Neural crest cell (in vitro differentiated cells): ENCODE measurements at places on chromosomes 2 and 18.

DNA sequence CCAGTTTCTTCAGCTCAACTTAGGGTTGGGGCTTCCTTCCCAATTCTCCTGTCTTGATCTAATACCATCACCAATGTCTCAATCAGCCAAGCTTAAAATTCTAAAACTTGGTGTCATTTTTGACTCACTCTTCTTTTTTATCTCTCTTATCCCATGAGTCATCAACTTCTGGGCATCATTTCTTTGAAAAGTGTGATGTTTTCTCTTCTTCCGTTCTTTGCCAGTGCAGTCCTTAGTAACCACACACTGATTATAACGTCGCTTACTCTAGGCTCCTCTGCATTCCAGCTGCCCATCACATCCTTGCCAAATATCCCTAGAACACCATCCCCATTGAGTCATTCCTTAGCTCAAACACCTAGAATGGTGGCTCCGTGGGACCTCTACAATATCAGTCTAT lies 27.4 kb upstream of the MRO start:
- DNase-seq = no peak

GRCh38 chr2:195672674-195673073 lies 15.6 kb downstream of the SLC39A10 start:
- DNase-seq = no peak

GRCh38 chr18:79941473-79942119 lies 9.9 kb downstream of the SLC66A2 start:
- DNase-seq = no peak

GRCh38 chr2:207238831-207239701 lies 73.3 kb upstream of the KLF7 start:
- DNase-seq = no peak

DNA sequence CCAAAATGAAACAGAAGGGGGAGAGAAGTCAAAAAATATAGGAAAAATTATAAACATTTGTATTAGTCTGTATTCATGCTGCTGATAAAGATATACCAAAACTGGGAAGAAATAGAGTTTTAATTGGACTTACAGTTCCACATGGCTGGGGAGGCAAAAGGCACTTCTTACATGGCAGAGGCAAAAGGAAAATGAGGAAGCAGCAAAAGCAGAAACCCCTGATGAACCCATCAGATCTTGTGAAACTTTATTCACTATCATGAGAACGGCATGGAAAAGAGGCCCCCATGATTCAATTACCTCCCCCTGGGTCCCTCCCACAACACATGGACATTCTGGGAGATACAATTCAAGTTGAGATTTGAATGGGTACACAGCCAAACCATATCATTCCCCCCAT lies 79.1 kb downstream of the ZRANB3 start:
- no peak for DNase-seq

- no peak for DNase-seq
Observed at GRCh38 chr2:232974396-232974795, 38.7 kb downstream of the NGEF start.

- DNase-seq = no peak
Observed at GRCh38 chr2:236746833-236747232, 177.2 kb downstream of the ACKR3 start.

DNA sequence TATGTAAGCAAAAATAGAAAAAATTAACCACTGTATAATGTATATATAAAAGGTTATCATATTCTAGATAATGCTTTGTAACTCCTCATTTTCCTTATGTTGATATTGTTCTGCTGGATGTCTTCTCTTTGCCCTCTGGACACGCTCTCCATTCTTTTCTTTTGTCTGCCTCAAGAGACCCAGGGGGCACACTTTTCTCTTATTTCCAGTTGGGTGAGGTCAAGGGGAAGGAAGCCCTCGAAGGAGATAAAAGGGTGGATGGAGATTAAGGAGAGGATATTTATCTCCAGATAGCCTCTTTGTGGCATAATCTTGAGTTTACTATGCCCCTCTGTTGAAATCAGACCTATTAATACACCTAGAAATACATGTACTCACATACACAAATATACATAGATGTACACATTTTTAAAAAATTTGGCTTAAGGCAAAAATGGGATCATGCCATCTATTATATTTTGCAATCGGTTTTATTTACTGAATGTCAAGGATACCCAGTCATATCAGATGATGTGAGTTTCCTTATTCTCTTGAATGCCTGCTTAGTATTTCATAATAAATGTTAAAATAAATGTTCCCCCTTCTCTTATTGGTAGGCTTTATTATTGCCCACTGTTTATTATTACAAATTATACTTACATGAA lies 65.3 kb downstream of the LCLAT1 start:
- no peak for DNase-seq

DNA sequence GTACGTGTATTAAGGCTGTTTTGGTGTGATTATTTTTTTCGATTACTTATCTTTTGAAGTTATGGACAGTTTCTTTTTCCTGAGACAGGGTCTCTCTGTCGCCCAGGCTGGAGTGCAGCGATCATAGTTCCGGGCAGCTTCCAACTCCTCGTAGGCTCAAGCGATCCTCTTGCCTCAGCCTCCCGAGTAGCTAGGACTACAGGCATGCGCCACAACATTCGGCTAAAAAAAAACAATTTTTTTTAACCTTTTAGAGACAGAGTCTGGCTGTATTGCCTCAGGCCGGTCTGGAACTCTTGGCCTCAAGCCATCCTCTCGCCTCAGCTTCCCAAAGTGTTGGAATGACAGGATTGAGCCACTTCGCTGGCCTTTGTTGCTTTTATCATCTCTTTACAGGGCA lies 945 bp downstream of the HAT1 start:
- peak; percentile 1 for DNase-seq

- no peak for DNase-seq
Observed at GRCh38 chr2:150674283-150674682, 186.8 kb upstream of the RND3 start.

DNA sequence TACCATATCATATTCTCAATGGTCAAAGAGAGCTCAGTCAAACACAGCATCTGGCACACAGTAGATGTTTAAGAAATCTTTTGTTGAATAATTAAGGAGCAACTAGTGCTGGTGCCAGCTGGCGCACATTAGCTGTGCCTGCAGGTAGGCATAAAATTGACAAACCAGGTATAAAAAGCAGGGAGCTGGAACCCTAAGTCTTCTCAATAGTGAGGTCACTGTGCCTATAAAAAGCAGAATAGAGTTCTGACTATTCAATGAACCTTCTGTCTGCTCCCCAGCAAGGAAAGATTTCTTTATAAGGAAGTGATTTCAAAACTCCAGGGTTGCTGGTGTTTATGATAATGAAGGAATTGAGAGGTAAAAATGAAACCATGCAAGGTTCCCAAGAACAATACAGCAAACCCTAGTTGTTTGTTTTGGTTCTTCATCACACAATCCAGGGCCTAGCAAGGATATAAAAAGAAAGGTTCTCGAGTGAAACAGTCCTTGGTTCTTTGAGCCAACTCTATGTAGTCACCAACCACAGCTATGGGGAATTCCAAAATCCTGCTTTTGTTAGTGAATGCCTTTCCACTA lies 76.1 kb downstream of the THADA start:
- no peak for DNase-seq

GRCh38 chr2:221001381-221001801 lies 570.7 kb downstream of the EPHA4 start:
- DNase-seq = no peak

- no peak for DNase-seq
Observed at GRCh38 chr18:25223899-25224886, 127.8 kb downstream of the ZNF521 start.

GRCh38 chr2:237299906-237300305 lies 114.1 kb downstream of the COL6A3 start:
- DNase-seq = no peak

GRCh38 chr2:18045230-18045629 lies 166.8 kb downstream of the KCNS3 start:
- no peak for DNase-seq

DNA sequence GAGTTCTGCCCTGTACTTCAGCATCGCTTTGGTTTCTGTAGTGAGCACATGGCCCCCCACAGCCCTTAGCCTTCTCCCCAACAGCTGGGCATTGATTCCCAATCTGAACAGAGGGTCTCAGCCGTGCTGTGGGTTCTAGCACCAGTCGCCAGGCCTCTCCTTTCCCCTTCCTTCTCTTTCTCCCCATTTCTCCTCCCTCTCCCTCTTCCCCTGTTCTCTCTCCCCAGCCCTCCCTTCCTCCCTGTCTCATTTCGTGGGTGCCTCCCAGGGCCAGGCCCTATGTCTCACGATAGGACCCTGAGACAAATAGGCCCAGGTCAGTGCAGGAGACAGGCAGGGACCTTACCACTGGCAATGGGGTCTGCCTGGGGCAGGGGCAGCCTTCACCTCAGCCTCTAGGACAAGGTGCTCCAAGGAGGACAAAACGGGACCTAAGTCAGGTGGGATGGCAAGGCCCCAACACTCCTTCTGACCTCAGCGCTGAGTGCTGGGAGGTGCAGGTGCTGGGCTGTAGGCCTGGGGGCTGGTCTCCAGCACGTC lies 143.4 kb upstream of the GPC1 start:
- DNase-seq = no peak

DNA sequence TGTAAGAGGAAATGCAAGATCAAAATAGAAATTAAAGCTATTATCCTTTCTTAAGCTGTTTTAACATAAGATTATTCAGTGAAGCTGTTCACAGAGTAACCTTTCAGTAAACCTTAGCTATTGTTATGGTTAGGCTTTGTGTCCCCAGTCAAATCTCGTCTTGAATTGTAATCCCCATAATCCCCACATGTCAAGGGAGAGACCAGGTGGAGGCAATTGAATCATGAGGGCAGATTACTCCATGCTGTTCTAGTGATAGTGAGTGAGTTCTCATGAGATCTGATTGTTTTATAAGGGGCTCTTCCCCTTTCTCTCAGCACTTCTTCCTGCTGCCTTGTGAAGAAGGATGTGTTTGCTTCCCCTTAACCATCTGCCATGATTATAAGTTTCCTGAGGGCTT lies 424.4 kb downstream of the DSEL start:
- DNase-seq = no peak

DNA sequence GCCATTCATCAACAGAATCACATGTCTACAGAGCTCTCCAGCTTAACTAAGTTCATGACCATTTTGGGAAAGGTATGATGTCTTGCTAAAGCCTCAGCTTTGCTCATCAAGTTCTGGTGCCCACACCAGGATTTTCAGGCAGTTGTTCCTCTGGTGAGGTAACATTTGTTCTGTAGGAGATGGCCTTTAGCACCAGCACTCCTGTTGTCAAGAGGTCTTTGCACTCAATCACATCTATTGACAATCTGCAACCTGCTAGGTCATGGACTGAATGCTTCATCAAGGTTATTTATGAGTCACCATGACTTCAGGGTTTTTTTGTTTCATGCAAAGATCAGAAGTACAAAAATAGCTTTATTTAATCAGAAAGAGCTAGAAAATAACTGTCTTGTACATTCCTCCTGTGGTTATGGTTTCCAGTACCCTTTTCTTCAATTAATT lies 36.6 kb upstream of the VIT start:
- DNase-seq = no peak

DNA sequence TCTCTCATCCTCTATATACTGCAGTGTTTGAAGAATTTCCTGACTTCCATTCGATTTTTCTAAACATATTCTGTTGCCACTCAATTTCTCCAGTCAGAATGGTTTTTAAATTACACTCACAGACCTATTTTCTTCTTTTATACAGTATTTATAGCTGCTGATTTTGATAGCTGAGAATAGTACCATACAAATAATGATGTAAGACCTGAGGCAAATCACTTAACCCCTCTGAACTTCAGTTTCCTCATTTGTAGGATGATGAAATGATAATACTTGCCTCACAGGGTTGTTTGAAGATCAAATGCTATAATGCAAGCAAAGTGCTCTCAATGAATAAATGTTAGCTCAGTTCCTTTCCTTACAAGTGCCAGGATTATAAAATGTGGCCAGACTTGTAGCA lies 241.8 kb downstream of the CPS1 start:
- no peak for DNase-seq

GRCh38 chr2:11963966-11964365 lies 217.5 kb downstream of the LPIN1 start:
- DNase-seq = no peak
